ENCODE measurements at places on chromosomes 1 and 21.
A peak's percentile ranks its signal among the peaks of the same experiment; 100 is the strongest.

GRCh38 chr21:45258466-45258865 is 29.2 kb downstream of the POFUT2 start:
- DNase-seq: no peak

- no peak for DNase-seq
Observed at GRCh38 chr1:36062315-36062714, 21.6 kb upstream of the TEKT2 start.

DNA sequence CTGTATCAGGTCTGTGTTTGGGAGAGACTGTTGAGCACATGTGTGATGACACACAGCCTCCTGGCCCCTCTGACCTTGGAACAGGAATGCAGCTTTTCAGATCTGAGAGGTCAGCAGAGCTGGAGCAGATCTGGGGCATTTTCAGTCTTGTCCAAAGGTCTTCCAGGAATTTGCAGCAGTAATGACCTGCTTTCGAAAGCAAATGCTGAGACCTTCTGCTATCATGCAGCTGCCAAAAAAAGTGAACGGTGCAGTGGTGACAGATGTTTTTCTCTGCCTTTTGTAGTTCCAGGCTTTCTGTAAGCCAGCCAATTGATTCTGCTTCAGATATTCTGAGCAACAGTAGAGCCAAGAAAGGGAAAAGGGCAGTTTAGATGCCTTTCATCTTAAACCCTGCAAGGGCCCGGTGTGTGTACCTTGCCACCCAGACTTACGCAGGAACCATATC is 137.8 kb upstream of the COA6 start:
- no peak for DNase-seq

DNA sequence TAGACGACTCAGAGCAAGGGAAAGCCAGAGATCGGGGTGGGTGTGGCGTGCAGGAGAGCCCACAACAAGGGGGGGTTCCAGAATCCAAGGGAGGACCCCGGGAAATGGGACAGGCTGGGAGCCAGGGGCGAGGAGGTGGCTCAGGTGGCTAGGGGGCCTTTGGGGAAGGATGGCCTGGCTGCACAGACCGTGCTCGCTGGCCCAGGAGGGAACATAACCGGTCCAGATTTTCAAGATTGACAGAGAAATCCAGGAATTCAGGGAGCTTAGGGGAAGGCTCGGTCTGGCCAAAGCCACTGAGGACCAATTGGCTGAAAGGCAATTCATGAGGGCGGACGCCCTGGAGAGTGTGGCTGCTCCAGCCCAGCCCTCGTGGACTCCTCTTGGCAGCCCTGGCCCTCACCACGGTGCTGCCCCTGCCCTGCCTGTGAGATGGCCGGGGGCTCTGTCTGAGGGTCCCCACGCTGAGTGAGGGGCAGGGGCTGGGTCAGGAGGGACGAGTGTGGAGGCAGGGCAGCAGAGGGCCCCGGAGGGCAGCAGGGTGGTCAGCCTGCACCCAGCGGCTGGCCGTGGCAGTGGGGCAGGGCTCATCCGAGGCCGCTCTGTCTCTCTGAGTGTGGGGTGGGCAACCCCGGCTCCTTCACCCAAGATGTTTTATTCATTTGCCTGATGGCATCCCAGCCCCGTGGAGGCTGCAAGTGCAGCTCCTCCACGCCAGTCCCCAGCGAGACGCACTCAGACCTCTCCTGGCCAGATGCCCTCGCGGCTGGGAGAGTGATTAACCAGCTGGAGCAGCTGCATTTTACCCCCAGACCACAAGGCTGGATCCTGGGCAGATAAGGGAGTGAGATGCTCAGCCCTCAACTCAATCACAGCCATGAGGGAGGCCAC is 5.6 kb upstream of the LRRC3 start:
- no peak for DNase-seq

DNA sequence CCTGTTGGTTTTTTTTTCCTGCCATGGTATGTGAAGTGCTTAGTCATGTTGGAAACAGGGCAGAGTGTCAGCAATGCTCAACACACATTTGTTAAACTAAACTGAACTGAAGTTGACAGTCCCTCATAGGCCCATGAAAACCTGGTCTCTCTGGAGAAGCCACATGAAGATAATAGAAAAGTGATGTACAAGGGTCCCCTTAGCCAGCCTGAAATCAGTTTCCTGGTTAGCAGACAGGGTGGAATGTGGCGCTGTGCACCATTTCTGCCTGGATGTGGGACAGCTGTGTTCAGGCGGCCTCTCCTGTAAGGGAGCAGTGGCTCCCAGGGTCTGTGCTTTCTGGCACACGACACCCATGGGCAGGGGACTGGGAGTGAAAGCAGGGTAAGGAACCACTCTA is 9.9 kb upstream of the CHI3L1 start:
- no peak for DNase-seq

DNA sequence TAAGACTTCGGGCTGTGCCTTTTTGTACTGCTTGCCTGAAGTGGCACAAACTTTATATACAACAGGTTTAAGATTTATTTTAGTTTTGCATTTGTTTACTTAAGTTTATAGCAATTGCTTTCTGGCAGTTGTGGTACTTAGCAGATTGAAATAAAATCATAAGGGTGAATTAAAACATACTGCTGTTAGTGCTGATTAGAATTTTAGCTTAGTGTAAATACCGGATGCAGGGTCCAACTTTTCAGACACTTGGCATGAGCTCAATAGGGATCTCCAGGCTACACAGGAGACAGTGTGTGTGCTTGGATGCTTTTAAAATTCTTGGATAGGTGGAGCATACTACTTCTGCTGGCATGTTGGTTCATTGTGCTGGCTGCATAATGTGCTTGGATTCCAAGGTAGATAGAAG is 159.6 kb downstream of the NFIA start:
- DNase-seq: no peak

- no peak for DNase-seq
Observed at GRCh38 chr1:90210633-90211491, 216.0 kb downstream of the ZNF326 start.

DNA sequence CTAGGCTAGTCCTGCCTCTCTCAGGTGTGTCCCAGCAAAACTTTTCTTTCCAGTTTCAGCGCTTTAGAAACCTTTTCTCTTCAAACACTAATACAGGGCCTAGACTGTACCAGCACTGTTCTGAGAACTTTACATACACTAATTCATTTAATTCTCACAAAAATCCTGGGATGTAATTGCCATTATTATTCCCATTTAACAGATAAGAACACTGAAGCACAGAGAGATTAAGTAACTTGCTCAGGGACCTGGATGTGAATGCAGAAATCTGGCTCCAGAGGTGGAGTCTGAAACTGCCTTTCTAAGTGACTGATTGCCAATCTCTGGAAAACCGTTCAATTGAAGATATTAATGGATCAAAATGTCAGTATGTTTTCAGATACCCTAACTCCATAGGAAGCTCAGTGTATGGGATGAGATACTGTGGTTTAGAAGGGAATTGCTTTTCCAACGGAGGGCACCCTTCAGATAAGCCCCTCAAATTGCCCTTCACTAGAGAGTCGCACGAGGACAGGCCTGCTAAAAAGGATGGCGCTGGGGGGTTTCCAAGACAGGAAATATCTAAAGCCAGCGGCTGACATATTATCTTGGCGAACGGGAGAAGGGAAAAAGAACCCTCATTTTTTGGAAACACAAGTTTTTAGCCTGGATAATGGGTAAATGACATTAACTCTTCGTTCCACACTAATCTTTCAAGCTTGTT is 698 bp upstream of the UCK2 start:
- DNase-seq: no peak

DNA sequence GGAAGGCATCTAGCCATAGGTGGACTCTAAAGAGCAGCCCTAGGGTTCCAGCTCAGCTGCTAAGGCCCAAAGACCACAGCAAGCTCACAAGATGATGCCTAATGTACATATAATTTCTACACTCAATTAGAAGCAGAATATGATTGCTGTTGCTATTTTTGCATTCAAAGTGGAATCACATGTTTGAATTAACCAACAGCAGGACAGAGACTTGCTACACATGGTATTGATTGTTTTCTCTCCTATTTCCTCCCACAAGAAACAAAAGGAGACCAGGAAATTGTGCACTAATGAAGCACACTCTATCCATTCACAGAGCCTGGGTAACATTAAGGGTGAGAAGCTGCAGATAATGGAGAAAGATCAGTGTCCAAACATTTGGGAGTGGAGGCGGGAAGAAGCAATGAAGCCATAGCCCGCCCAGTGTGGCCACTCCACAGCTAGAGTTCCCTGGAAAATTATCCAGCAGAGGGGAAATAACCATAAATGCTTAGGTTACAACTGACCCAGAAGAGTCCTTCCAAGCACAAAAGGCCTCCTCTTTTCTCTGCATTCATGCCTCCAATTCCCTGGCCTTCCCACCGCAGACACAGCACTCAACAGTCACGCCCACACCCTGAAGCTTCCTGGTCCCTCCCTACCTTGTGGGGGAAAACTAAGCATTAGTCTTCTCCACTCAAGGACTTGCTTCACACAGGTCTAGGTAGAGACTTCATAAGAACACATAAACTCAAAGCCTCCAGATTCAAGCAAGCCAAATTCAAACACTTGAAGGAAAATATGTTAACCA is 7.5 kb downstream of the CNN3 start:
- DNase-seq: no peak

- DNase-seq: no peak
Observed at GRCh38 chr1:54460861-54461387, 54.7 kb upstream of the SSBP3 start.

- DNase-seq: no peak
Observed at GRCh38 chr1:218565377-218565776, 220.2 kb downstream of the TGFB2 start.

GRCh38 chr1:163230827-163231226 is 28.1 kb upstream of the RGS5 start:
- no peak for DNase-seq

DNA sequence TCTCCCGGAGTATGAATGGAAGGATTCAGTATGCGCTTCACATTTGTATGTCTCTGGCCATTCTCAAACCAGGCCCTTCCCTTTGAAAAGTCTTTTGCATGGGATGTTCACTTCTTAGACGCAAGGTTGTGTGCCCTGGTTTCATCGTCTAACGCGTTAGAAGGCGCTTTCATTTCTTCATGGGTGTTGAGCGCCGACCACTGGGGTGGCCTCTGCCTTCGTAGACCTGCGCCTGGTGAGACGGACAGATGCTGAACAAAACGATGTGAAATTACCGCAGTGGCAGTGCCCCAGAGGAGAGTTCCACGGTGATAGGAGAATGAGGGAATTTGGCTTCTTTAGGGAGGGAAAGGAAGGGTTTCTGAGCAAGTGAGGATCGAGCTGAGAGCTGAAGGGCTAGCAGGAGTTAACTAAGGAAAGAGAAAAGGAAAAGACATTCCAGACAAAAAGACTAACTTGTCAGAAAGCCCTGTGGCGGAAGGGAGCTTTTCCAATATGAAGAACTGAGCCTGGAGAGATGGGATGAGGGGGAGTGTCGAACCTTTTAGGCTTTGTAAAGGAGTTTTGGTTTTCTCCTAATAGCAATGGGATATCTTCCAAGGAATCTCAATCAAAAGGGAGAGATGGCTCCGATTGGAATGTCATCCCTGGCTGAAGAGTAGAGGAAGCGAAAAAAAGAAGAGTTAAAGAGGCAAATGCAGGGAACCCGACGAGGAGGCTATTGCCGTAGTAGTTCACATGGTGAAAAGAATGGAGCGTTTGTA is 951 bp downstream of the GGPS1 start:
- DNase-seq: no peak

DNA sequence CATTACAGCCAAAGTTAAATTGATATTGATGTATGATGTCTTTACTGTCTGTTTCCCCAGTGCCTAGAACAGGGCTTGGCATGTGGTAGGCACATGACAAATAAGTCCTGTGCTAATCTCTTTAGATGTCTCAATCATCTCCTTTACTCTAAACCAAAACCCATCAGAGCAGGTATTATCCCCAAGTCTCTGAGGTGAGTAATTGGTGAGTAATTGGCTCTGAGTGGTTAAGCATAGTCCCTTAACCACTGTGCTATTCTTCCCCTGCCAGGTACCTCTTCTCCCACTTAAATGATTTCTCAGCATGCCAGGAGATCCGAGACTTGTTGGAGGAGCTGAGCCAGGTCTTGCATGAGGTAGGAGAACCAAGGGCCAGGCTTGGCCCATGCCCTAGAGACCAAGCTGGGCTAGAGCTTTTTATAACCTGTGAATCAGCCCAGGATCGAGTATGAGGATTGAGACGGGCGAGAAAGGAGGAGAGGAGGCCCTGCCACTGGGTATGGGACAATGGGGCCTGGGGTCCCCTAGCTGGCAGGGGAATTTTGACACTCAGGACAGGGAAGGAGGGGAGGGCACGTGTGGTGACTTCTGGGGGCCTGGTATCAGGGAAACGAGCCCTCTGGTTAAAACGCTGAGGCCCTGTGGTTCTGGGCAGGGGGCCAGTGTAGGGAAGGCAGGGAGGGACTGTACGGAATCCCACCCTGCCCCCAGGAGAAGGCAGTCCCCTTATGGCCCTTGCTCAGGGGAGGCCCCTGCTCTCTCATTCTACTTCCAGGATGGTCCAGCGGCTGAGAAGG is 4.5 kb downstream of the CNKSR1 start:
- DNase-seq: no peak

- peak; percentile 9 for DNase-seq
Observed at GRCh38 chr21:38796424-38796823, 9.3 kb upstream of the ETS2 start.

- DNase-seq: no peak
Observed at GRCh38 chr21:45997495-45998275, 16.1 kb downstream of the COL6A1 start.

DNA sequence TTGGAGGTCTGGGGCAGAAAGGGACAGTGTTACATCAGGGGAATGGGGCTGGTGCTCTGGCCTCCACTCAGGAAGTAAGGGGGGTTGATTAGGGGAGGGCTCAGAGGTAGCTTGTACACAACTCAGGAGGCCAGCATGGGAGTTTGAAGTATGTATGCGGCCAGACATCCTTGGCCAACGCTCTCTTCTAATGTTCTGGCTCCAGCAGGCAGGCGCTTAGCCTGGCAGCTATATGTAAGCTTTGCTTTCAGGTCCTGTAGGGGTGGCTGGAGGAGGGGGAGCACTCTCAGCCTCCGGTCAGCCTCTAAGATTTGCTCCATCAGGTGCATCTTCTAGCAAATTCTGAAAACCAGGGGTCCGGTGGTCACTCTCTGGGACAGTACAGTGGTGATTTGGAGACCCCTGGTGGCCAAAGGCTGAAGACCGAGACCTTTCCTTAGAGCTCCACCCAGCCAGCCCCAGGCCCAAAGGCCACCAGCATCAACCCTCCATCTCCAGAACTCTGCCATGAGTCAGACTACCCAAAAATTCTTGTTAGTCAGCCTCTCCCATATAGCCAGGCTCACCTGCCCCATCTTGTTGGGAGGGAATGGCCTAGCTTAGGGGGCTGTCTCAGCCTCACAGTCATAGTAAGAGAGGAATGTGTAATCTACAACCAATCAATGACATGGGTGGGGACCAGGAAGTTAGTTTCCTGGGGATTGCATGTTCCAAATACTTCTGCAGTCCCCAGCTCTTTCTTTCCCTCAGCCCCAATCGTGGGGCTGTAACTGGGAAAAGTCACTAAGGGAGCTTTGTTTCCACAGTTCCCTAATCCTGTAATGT is 9.7 kb upstream of the COL8A2 start:
- peak; percentile 55 for DNase-seq

GRCh38 chr1:160540859-160541233 is 17.8 kb upstream of the SLAMF6 start:
- no peak for DNase-seq

- DNase-seq: no peak
Observed at GRCh38 chr1:201229095-201229494, 38.5 kb downstream of the IGFN1 start.
